ENCODE measurements at places on chromosomes 2 and 18. TPM values are rescaled to one million over a fixed set of nuclear protein-coding genes. Genes with fewer than 3 reads are reported as not detected.
A peak's percentile ranks its signal among the peaks of the same experiment; 100 is the strongest.

Gene SOX11
- 2.1 TPM for total RNA-seq

Gene DLX1
- not detected for total RNA-seq

Gene NTSR2
- under 0.01 TPM for total RNA-seq

Gene KCTD1
- 7.4 TPM for total RNA-seq

Gene ASNSD1
- 63.9 TPM for total RNA-seq

Gene KCNK3
- 0.26 TPM for total RNA-seq

Gene ASB3
- total RNA-seq: 32.6 TPM

Gene MCEE
- 18.8 TPM for total RNA-seq

DNA sequence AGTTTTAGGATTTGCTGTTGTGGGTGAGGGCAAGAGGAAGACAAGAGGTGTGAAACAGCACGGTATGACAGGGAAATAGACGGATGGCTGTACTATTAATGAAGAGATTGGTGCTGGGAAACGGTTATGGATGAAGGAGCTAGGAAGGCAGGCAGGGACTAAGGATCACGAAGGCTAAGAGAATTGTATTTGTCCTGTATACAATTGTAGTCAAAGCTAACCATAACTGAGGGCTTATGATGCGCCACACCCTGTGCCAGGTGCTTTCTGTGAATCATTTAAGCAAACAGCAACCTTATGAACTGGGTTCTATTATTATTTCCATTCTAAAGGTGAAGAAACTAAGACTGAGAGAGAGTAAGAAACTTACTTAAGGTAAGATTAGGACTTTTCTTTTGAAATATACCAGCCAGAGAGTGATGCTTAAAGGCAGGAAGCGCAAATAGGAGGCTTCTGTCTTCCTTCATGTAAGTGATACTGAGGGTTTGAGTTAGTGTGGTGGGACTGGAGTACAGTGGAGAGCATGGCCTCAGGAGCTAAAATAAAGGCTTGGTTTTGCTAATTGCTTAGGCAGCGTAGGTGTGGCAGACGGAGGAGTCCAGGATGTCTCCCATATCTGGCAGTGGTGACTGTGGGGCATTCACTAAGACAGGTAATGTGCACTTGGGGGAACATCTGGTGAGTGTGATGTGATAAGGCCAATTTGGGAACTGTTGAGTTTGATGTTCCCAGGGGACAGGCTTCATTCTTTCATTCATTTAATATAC is 85.8 kb downstream of the PLEKHM3 start:
- no peaks in the 10 kb centered on the region for H3K36me3 ChIP-seq
- H3K27ac ChIP-seq: no peak overlapping the region
- no peaks in the 10 kb centered on the region for H3K27me3 ChIP-seq
- no peak overlapping the region for H3K4me3 ChIP-seq

DNA sequence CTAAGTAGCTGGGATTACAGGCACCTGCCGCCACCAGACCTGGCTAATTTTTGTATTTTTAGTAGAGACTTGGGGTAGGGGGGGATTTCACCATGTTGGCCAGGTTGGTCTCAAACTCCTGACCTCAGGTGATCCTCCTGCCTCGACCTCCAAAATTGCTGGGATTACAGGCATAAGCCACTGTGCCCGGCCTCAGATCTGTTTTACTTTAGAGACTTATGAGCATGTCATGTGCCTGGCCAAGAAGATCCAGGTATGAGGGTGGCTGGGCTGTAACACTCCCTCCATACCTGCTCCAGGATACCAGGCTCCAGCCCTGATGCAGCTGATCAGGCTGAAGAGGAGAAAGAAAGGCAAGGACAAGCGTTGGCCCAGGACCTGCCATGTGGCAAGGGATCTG is 125.0 kb downstream of the LPIN1 start:
- H3K27me3 ChIP-seq: no peaks in the 10 kb centered on the region
- no peak for DNase-seq
- no peaks in the 10 kb centered on the region for H3K4me1 ChIP-seq
- H3K27ac ChIP-seq: no peak overlapping the region

GRCh38 chr2:220241423-220241822 is 614.0 kb downstream of the SLC4A3 start:
- H3K27ac ChIP-seq: no peak overlapping the region
- H3K27me3 ChIP-seq: no peaks in the 10 kb centered on the region
- no peak overlapping the region for H3K4me3 ChIP-seq
- DNase-seq: no peak

GRCh38 chr2:174436351-174436750 is 40.8 kb downstream of the SCRN3 start:
- no peaks in the 10 kb centered on the region for H3K4me1 ChIP-seq
- DNase-seq: peak; percentile 45
- H3K4me3 ChIP-seq: no peak overlapping the region

GRCh38 chr18:9856092-9856491 is 29.7 kb upstream of the TXNDC2 start:
- H3K4me3 ChIP-seq: no peak overlapping the region
- H3K27ac ChIP-seq: no peak overlapping the region
- no peaks in the 10 kb centered on the region for H3K36me3 ChIP-seq
- H3K27me3 ChIP-seq: no peaks in the 10 kb centered on the region

DNA sequence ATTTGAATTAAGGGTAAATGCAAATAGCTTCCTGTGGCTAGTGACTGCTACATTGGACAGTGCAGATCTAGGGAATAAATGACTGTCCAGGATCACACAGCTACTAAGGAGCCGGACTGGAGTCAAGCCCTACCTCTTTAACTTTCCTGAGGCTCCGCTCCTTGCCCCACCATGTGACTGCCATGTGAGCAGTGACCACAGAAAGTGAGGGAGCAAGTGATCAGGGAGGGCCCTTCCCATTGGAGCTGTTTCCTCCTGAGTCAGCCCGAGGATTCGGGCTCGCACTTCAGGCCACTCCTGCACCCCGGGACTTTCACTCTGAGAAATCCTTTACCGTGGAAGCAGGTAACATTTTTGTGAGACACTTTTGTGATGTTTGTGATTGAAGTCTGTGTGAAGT is 198.0 kb downstream of the ANKRD30B start:
- no peaks in the 10 kb centered on the region for H3K4me1 ChIP-seq
- no peak for DNase-seq
- H3K36me3 ChIP-seq: no peaks in the 10 kb centered on the region
- no peaks in the 10 kb centered on the region for H3K27me3 ChIP-seq
- no peak overlapping the region for H3K4me3 ChIP-seq

DNA sequence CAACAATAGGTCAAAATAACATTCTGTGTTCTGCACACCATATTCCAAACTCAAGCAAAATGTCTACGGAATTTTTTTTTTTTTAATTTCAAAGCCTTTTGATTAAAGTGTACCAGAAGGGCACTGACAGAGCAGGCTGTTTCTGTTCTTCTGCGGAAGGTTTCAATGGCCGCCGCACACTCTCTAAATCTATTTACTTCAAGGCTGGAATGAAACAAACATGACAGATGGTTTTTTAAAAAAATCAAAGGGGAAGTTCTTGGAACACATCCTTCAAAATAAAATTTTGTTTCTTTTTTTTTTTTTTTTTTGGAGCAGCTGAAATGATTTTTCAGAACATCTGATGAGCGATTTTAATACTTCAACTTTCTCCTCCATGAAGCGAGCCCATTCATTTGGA is 259.1 kb downstream of the TXNL1 start:
- H3K27me3 ChIP-seq: no peaks in the 10 kb centered on the region
- peaks cover 2% of the 10 kb centered on the region for H3K4me1 ChIP-seq
- DNase-seq: no peak
- H3K4me3 ChIP-seq: no peak overlapping the region
- no peaks in the 10 kb centered on the region for H3K36me3 ChIP-seq
- H3K27ac ChIP-seq: peak overlapping the region; percentile 51

- no peaks in the 10 kb centered on the region for H3K27me3 ChIP-seq
- H3K4me1 ChIP-seq: no peaks in the 10 kb centered on the region
- no peak overlapping the region for H3K27ac ChIP-seq
- DNase-seq: peak; percentile 43
Observed at GRCh38 chr2:206422493-206422892, 20.8 kb upstream of the ADAM23 start.

GRCh38 chr2:85702172-85702571 is 8.0 kb downstream of the GNLY start:
- H3K4me1 ChIP-seq: peaks cover 15% of the 10 kb centered on the region
- DNase-seq: peak; percentile 85
- no peak overlapping the region for H3K27ac ChIP-seq
- H3K4me3 ChIP-seq: no peak overlapping the region
- no peaks in the 10 kb centered on the region for H3K27me3 ChIP-seq

DNA sequence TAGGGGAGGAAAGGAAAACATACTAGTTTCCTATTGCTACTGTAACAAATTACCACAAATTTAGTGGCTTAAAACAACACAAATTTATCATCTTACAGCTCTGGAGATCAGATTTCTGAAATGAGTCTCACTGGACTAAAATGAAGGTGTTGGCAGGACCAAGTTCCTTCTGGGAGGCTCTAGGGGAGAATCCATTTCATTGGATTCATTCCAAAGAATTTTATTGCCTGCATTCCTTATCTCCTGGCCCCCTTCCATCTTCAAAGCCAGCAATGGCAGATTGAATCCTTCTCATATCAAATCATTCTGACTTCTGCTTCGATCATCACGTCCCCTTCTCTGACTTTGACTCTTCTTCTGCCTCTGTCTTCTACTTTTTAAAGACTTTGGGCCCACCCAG is 250.9 kb downstream of the IRS1 start:
- H3K4me3 ChIP-seq: no peak overlapping the region
- no peaks in the 10 kb centered on the region for H3K36me3 ChIP-seq
- H3K27ac ChIP-seq: no peak overlapping the region

DNA sequence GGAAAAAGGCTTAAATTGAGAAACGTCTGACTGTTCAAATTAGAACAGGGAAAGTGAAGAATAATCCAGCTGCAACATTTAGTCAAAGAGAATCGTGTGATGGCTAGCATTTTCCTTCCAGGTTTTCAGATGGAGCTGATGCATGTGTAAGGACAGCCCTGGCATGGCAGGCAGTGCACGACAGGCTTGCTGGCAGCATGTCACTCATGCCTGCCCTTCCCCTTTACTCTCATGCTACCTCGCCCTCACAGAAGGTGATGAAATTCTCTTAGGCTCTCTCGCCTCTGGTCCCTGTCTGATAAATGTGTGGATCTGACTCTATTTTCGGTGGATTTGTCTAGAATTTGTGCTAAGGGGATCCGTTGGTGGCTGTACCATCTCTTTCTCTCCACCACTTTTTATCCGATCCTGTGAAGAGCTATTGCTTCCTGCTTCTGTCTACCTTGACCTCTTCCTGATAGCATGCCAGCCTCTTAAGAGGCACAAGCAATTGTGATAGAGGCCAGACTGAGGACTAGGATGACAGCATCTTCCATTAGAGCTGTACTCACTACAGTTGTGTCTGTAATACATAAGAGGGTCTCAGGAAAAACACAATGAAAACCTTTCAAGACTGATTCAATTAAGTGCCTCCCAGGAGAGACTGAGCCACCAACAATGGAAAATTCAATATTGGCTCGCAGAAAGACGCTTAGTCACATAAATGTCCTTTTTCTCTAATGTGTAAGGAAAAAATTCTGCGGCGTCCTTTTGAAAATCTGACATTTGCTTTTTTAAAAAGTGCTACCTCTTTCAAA is 65.6 kb upstream of the NOSTRIN start:
- no peaks in the 10 kb centered on the region for H3K27me3 ChIP-seq
- H3K27ac ChIP-seq: no peak overlapping the region
- no peaks in the 10 kb centered on the region for H3K36me3 ChIP-seq
- no peak for DNase-seq

DNA sequence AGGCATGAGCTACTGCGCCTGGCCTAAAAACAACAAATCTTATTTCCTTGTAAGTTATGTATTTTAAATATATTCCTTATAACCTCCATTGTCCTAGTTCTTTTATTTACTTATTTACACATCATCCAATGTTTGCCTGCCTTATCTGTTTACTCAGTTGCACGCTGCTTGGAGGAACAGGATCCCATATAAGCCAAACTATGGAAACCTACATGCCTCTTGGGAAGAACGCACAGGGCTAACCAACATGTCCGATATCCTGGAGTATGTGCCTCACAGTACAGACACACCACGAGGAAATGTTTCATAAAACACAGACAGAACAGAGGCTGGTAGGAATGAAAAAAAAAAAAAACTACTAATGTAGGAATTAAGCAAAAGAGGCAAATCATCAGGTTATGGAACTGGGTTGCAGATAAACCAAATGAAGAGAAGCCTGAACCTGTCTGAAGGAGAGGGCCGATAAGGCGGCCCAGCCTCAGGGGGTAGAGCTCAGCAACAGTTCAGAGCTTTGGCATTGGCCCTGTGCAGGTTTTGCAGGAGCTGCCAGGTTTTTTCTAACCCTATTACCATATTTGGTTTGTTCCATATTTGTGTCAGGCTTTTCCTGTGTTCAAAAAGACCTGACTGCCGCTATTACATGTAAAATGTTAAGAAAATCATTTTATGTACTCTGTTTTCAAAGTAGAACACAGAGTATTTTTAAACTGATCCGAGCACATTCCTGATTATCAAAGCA is 19.9 kb upstream of the SP3 start:
- H3K27me3 ChIP-seq: no peaks in the 10 kb centered on the region
- H3K27ac ChIP-seq: no peak overlapping the region
- H3K4me3 ChIP-seq: no peak overlapping the region
- no peaks in the 10 kb centered on the region for H3K36me3 ChIP-seq
- no peak for DNase-seq
- H3K4me1 ChIP-seq: peaks cover 12% of the 10 kb centered on the region

DNA sequence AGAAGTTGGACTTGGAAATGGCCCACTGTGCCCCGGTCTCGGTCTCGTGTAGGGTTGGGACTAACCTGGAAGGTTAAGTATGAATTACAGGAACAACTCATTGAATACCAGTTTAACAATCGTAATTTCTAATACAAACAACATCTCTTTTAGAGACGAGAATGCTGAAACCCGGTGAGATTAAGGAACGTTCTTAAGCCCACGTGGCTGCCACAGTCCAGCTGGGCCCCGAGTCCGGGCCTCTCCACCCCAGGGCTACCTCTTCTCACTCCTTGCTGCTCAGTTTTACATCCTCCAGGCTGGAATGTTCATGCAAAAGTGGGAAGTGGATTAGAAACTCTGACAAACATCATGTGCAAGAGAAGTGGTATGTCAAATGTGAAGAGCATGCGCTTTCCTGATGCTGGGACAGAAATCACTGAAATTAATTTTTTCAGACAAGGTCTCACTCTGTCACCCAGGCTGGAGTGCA is 29.4 kb downstream of the NGEF start:
- H3K4me1 ChIP-seq: peaks cover 14% of the 10 kb centered on the region
- H3K27me3 ChIP-seq: no peaks in the 10 kb centered on the region
- no peak overlapping the region for H3K27ac ChIP-seq
- DNase-seq: no peak

DNA sequence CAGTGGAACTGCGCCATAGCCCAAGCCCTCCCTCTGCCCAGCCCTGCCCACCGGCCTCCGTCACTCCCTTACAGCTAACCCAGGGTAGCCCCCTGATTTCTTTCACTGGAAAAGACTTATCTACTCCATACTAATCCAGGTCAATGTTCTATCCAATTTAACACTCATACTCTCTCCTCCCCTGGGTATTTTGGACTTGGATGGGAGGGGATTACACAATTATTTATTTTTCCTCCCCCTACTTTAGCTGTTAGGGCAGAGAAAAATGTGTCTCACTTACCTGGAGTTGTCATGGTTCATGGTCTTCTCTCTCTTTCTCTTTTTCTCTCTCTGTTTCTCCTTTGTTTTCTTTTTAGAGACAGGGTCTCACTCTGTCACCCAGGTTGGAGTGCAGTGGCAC is 100.6 kb upstream of the ST8SIA3 start:
- H3K27ac ChIP-seq: no peak overlapping the region
- H3K27me3 ChIP-seq: no peaks in the 10 kb centered on the region
- H3K36me3 ChIP-seq: no peaks in the 10 kb centered on the region
- H3K4me3 ChIP-seq: no peak overlapping the region
